Left renal cortex interstitium (tissue), 4 donors: ENCODE measurements at places on chromosomes 1 and 21.

GRCh38 chr21:43921571-43921978, 56.6 kb downstream of the AGPAT3 start:
- no peak for DNase-seq

GRCh38 chr1:246565751-246566127, 322 bp downstream of the TFB2M start:
- DNase-seq = no peak

- no peak for DNase-seq
Measured at GRCh38 chr1:20266141-20266540, 24.5 kb upstream of the VWA5B1 start.

GRCh38 chr1:201715801-201716741, 112.9 kb upstream of the IPO9 start:
- DNase-seq = no peak

DNA sequence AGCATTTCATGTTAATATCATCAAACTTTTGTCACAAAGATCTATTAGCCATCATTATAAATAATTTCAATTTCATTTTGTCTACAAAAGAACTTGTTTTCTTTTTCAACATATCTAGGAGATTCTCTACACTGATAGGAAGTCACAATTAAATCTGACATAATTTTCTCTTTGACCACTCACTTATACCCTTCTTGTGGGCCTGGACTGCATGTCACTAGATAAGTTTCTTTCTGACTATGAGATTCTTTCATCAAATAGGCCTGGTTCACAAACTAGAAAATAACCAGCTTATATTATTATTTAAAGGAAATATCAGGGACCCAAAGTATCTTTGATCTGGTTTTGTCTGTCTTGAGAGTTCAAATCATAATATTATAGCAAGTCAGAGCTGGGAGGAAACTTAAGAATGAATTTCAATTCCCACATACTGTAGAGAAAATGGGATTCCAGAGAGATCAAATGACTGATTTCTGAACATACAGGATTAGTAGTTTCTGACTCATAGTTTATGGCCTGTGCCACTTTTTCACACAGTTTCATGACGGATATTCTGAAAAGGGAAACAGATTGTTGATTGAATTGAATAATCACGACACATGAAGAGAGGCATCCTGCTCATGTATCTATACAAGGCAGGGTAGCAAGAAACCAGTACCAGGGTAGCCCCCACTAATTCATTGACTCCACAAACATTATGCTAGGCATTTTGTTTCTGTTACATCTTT, 355.8 kb downstream of the GPATCH2 start:
- DNase-seq = no peak

DNA sequence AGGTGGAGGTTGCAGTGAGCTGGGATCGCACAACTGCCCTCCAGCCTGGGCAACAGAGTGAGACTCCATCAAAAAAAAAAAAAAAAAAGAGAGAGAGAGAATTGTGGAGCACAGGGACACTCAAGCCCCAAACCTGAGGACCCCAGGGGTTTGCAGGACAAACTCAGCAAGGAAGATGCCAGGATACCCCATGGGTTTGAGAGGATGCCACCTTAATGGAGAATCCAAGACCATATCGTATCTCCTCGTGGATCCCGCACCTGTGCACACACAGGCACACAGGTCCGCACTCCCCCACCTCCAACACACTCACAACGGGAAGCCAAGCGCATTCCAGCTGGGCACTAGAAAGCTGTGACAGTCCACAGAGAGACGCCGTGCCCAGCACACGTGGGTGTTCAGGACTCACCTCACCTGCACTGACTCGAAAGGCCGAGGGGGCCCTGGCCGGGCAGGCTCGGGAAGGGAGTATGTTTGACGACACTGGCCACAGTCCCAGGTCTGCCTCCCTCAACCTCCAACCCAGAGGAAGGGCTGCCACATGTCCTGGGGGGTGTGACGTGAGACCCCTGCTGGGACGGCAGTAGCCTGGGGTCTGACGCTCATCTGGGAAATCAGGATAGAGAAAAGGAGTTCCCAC, 11.1 kb downstream of the CHD5 start:
- DNase-seq = no peak

DNA sequence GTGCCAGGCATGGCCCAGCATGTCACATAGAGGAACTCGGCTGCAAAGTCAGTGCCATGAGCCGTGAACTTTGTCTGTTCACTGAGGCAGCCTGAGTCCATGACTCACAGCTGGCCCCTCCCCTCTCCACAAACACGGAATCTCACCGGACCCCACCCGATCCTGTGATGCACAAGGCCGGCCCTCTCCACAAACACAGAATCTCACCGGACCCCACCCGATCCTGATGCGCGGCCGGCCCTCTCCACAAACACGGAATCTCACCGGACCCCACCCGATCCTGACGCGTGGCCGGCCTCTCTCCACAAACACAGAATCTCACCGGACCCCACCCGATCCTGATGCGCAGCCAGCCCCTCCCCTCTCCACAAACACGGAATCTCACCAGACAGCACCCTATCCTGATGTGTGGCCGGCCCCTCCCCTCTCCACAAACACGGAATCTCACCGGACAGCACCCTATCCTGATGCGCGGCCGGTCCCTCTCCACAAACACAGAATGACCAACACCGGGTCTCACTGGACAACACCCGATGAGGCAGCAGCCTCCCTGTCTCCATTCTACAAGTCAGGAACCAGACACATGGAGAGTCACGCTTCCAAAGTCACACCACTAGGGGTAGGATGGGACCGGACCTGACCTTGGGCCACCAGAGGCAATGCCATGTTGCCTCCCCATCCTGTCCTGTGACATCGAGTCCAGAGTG, 39.6 kb upstream of the GPR153 start:
- DNase-seq = no peak

GRCh38 chr1:3558036-3558726, 53.1 kb downstream of the MEGF6 start:
- DNase-seq = no peak

GRCh38 chr21:42236014-42236413, 17.1 kb downstream of the ABCG1 start:
- DNase-seq = no peak

DNA sequence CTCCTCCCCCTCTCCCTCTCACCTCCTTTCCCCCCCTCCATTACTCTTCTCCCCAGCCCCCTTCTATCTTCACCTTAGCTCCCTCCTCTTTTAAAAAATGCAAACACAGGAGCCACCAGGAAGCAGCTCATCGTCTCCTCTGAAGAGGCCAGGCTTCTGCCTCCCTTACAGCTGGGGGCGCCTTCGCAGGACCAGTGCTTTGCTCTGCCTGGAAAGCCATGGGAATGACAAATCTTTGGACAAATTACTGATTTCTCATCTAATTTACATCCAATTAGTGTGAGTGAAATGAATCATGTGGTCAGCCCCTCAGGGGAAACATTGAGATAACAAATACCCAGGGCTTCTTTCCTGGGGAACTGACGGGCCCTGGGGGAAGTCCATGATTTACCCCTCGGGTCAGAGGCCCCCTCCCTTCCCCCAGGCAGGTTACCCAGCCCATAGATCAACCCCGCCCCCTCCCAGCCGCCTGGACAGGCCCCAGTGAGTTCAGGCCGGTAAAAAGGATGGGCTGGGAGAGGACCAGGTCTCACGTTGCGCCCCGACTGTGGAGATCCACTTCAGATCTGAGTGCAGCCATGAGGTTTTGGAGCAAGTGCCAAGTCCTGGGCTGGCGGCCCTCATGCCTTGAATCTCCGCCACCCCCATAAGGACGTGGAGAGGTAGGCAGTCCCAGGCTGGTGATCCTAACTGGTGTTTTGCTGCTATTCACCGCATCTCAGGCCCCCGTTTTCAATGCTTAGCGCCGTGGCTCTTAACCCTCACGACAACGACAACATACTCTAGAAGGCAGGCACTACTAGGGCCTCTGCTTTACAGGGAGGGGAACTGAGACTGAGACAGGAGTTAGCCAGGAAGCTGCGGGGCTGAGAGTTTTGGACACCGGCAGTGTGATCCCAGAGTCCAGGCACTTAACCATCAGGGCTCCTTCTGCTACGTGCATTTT, 300.8 kb downstream of the RRAGC start:
- DNase-seq = no peak

DNA sequence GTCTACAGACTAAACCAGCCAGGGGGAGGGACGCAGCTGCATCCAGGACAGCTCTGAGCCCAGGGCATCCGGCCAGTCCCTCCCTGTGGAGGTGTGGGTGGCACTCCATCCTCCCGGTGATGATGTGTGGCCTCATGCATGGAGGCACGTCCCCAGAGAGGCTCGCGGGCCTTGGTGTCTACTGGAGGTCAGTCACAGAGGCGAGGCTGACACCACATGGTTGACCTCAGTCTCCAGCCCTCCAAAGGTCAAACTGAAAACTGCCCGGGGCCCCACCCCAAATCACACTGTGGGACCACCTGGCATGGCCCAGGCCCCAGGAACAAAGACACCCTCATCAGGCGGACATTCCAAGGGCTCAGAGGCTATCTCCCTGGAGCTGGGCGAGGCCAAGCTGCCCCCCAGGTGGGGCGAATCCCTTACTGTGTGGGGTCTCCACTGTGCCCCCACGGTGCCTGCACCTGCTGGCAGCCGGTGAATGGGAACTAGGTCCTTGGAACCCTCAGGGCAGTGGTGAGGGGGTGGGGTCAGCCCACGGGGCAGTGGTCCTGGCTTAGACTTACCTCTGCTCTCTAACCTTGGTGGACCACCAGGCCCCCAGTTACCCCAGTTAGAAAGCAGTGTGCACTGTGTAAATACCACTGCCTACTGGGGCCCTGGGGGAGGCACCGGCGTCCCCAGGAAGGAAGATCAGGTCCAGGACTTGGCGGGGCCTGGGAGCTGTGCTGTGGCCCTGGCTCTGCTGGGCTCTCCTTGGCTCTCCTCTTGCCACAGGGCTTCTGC, 49.1 kb downstream of the TRPM2 start:
- DNase-seq = no peak

GRCh38 chr1:60575326-60575977, 501.9 kb upstream of the C1orf87 start:
- DNase-seq = no peak

DNA sequence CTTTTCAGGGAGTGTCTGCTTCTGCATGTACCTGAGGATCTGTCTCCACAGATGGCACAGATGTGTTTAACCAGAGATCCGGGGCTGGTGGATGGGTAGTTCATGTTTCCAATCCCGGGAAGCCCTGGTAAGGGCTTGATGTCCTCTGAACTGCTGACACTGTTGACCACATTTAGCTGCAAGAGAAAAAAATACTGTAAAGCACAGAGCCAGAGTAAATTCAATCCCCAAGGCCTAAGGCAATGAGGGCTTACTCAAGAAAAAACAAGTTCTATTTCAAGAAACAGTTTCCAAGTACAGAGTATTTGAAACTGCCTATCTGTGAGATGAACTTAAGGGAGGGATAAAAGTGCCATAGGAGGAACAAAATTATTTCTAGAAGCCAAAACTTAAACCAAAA, 25.1 kb downstream of the RXRG start:
- DNase-seq = no peak

DNA sequence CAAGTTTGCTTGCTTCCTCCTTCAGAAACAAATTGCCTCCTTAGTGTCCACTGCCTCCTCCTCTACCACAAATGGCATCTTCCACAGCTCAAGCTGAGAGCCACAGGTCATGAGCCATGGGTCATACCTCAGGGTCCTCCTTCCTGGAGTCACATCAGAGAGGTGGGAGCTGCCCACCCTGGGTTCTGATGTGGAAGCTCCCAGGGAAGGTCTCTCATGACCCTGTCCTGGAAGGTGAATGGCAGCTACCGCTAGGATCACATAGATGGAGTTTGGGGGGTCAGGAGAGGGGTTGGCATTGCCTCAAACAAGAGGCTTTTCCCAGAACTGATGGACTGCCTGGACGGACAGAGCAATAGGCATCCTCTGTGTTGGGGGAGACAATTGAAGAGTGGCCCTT, 321.4 kb downstream of the MATN1 start:
- no peak for DNase-seq

GRCh38 chr1:72521659-72522058, 239.3 kb upstream of the NEGR1 start:
- DNase-seq = no peak

DNA sequence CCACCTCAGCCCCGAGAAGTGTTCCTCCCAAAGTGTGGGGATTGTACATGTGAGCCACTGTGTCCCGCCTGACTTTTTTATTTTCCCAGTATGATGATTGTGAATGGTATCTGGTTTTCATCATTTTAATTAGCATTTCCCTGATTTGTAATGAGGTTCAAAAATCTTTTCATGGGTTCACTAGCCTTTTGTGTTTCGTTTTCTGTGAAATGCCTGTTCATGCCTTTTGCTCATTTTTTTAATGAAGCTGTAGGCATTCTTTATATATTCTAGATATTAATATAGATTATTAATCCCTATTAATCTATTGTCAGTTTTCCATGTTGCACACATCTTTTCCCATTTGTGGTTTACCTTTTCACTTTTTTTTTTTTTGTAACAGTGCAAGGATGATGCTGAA, 20.5 kb downstream of the DAP3 start:
- DNase-seq = no peak

DNA sequence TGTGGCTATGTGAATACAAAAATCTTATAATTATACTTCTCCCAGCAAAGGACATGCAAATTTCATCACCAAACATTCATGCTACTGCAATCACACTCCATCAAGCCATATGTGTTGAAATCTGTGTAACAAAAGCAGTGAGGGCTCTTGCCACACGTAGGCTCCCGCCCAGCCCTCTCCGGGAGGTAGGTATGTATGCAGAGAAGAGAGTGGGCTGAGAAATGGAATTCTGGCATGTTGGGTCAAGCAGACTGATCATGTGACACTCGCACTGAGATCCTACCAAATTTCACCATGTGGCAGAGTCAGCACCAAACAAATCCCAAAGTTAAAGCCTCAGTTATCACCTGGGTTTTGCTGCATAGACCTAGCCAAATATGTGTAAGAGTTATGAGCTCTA, 49.7 kb downstream of the APP start:
- no peak for DNase-seq

DNA sequence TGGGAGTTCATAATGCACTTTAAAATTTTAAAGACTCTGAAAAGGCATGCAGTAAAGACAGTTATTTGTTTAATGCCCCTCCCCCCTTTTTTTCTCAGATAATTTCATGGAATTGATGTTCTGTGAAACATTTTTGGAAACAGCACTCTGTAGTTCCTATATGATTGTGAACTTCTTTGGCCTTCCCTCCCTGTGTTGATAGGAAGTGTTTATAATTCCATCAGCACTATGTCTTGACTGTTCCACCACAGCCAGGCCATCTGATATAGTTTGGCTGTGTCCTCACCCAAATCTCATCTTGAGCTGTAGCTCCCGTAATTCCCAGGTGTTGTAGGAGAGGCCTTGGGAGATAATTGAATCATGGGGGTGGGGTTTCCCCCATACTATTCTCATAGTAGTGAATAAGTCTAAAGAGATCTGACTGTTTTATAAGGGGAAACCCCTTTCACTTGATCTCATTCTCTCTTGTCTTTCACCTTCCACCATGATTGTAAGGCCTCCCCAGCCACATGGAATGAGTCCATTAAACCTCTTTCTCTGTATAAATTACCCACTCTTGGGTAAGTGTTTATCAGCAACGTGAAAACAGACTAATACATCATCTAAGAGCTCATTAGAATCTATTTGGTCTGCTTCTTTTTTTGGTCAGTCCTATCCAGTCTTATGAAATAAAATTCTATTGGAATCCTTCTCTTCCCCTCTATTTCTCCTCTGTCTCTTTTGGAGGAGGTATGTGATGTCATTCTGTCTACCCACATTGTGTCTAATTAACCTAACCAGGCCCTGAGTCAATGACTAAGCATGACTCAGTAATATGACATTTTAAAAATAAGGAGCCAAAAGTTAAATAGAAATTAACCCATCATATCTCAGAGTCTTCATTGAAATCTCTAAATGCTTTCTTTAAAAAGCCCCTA, 8.9 kb downstream of the CCDC185 start:
- no peak for DNase-seq

GRCh38 chr1:30058970-30059369, 664.4 kb downstream of the MATN1 start:
- no peak for DNase-seq

GRCh38 chr1:219988818-219989217, 57.5 kb downstream of the EPRS1 start:
- DNase-seq = no peak
